Hematopoietic multipotent progenitor cell (in vitro differentiated cells): ENCODE measurements at places on chromosomes 11 and 22. TPM values are rescaled to one million over a fixed set of nuclear protein-coding genes. Genes with fewer than 3 reads are reported as not detected.

The PPP2R5B gene
- 5.9 TPM for total RNA-seq

- no peak for DNase-seq
Observed at GRCh38 chr11:126406368-126406767, 50.9 kb downstream of the ST3GAL4 start.

The ANKK1 gene
- total RNA-seq: under 0.01 TPM

The TRIM21 gene
- 30.7 TPM for total RNA-seq

GRCh38 chr11:17894929-17895658, 117.8 kb downstream of the SERGEF start:
- DNase-seq: no peak

The OR2AG1 gene
- total RNA-seq: under 0.01 TPM

DNA sequence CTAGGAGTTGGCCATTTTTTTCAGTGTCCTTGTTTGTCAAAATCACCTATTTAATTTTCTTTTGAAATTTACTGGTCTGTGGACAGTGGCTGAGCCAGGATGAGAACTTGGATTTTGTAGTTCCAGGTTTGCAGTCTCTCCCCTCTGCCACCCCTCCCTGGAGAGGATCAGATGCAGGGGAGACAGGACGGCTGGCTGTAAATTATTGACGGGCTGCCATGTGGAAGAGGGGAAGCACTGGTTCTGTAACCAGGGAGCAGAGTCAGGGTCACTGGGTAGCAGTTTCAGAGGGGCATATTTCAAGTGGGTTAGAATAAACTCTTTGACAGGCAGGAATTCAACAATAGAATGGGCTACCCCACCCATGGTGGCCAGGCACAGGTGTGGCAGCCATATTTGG, 20.6 kb upstream of the YWHAH start:
- no peak for DNase-seq

The MUC6 gene
- under 0.01 TPM for total RNA-seq

The PRR14L gene
- 18.3 TPM for total RNA-seq

The ARHGEF17 gene
- total RNA-seq: 65.4 TPM

- DNase-seq: no peak
Observed at GRCh38 chr22:23382428-23383218, 197.5 kb downstream of the IGLL1 start.

DNA sequence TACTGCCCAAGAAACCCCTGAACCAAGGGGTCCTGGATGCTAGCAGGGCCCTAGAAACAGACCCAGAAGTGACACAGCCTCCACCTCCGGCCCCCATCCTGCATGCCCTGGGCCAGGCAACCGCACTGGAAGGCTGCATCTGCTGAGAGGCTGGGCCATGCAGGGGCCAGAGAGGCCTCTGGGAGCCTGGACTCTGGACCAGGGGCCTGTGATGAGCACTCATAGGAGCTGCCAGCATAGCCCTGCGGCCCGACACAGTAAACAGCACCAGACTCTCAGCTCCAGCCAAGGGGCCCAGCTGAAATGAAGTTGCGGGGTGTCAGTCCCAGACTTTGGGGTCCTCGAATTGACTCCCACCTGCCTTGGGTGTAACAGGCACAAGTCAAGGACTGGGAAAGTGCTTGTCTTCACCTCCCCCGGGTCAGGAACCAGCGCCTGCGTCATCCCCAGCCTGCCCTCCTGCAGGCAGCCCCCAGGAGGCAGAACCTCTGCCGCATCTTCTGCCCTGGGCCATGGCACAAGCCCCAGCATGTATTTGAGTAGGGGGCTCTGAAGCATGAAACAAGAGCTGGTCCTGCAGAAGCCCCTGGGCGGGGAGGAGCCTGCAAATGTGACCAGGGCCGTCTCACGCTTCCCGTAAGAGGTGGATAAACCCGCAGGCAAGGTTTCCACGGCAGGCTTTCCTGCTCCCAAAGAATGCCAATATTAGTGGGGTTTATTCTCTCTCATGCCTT, 25.2 kb upstream of the CCND1 start:
- no peak for DNase-seq

The NAALAD2 gene
- total RNA-seq: 0.81 TPM

DNA sequence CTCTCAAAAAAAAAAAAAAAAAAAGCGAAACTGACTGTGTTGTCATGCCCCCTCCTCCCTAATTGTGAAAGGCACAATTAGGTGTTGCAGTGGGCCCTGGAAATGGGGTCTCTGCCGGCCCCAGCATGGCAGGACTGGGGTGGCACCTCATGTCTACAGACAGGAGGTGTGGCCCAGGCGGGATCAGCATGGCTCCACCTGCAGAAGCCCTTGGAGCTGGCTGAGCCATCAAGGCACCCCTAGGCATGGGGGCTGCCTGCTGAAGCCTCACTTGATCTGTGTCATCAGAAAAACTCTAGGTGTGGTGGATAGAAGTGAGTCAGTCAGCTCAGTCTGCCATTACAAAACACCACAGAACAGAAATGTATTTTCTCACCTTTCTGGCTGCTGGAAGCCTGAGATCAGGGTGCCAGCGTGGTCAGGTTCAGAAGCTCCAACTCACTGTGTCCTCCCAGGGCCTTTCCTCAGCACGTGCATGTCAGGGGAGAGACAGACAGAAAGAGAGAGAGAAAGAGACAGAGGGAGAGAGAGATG, 10.1 kb upstream of the B4GALNT4 start:
- no peak for DNase-seq

GRCh38 chr22:27526901-27527300, 274.7 kb downstream of the MN1 start:
- DNase-seq: no peak

DNA sequence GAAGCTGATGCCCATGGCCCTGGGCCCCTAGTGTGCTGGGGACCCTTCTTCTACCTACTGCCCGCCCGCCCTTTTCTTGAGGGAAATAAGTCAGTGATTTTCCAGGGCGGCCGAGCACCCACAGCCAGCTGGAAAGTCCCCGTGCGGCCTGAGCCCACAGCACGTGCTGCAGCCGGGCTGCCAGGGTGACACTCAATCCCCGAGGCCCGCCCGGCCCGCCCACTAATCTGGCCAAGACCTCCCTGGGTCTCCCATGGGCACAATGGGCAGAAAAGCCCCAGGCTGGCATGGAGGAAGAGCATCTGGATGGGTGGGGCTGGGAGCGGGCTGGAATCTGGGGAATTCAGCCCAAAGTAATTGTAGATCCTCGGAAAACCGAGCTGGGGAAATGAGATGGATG, 24.8 kb downstream of the WNT7B start:
- DNase-seq: no peak

- DNase-seq: peak; percentile 76
Observed at GRCh38 chr11:73625696-73626318, 20.6 kb upstream of the PLEKHB1 start.

The P2RY2 gene
- 2.2 TPM for total RNA-seq

DNA sequence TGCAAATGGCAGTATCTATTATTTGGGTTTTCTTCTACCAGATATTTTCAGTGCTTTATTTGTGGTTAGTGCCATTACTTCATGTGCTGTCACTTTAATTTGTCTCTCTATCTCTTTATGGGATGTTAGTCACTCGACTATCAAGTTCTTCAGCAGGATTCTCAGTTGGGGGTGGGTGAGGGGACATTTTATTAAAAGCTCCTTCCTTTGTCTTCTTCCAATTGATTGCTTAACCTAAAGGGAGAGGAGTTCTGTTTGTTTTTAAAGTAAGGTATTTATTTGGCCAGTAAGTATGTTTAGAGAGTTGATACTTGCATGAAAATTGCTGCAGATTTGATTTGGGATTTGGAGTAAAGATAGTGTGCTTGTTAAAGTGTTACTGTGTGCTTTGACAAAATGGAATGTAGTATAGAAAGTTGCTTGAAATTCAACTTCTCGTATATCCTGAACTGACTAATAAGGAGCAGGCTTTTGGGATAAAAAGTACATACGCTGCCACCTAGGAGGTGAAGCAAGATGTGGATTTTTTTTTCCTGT, 10.3 kb downstream of the YAP1 start:
- no peak for DNase-seq

GRCh38 chr11:123233280-123233974, 38.4 kb upstream of the CLMP start:
- DNase-seq: no peak

GRCh38 chr11:503179-503981, 3.7 kb downstream of the RNH1 start:
- DNase-seq: no peak

DNA sequence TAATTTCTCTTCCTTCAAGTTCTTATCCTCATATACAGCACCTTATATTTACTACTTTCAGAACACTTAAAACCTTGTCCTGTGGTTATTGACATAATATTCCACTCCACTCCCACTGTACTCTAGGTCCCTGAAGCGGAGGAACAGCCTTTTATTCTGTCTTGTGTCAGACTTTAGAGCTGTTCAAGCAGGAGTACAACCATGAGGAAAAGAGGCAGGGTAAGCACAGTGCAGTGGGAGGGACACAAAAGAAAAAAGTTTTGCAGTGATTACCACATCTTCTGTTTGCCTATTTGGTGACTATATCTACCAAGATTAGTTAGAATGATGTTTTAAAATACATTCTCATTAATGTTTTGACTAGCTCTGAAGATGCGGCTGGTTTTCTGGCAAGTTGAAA, 122.0 kb upstream of the CEP126 start:
- DNase-seq: no peak

The SUSD2 gene
- total RNA-seq: 0.81 TPM

GRCh38 chr11:9787981-9788521, 124.2 kb downstream of the SWAP70 start:
- peak; percentile 31 for DNase-seq

GRCh38 chr11:2860636-2861035, 24.9 kb downstream of the CDKN1C start:
- DNase-seq: no peak

GRCh38 chr11:125025968-125026367, 37.1 kb upstream of the SLC37A2 start:
- DNase-seq: no peak

The OR52E8 gene
- not detected for total RNA-seq

The FOLR1 gene
- total RNA-seq: not detected

The IL10RA gene
- 11.8 TPM for total RNA-seq

The OOSP2 gene
- not detected for total RNA-seq

The CNIH2 gene
- 2.7 TPM for total RNA-seq

- DNase-seq: no peak
Observed at GRCh38 chr11:64917663-64917995, 620 bp upstream of the ATG2A start.

- DNase-seq: no peak
Observed at GRCh38 chr22:32518381-32518780, 43.8 kb downstream of the FBXO7 start.

DNA sequence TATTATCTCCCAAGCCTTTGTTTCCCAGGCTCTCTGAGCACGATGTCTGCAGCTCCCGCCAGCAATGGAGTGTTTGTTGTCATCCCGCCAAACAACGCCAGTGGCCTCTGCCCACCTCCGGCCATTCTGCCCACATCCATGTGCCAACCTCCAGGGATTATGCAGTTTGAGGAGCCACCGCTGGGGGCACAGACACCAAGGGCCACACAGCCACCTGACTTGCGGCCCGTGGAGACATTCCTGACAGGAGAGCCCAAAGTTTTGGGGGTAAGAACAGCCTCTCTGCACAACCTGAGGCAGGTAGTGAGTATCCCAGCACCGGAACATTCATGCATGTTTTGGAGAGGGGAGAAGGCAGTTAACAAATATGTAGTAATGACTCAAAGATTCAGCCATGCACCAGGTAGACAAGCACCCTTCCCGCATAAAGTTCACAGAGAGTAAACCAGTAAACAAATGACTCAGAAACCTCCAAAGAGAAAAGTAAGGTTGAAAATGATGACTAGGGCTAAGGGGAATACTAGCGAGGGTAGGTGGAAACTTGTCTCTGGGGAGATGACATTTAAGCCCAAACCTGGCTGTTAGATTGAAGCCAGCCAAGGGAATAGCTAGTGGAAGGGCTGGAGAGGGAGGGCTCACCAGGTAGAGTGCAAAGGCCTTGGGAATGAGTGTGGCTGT, 7.2 kb downstream of the MS4A15 start:
- no peak for DNase-seq

DNA sequence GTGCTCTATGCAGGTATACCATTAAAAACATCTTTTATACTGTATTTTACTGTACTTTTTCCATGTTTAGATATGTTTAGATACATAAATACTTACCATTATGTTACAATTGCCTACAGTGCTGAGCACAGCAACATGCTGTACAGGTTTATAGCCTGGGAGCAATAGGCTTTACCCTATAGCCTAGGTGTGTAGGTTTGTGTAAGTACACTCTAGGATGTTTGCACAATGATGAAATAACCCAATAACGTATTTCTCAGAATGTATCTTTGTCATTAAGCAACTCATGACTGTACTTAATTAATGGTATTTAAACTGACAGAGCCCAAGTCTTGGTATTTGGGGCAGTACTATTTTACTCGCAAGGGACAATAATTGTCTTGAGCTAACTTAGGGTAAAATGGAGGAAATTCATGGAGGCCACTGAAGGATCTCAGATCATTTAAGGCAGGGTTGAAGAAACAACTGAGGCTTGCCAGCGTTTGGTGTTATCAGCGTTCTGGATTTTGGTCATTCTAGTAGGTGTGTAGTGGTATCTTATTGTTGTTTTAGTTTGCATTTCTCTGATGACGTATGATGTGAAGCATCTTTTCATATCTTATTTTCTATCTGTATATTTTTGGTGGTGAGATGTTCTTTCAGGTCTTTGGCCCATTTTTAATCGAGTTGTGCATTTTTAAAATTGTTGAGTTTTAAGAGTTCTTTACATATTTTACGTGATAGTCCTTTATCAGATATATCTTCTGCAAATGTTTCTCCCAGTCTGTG, 42.4 kb downstream of the ADAMTS15 start:
- no peak for DNase-seq

GRCh38 chr11:87849216-87849615, 326.0 kb downstream of the RAB38 start:
- DNase-seq: no peak

GRCh38 chr22:22085702-22086500, 103.3 kb upstream of the TOP3B start:
- DNase-seq: no peak

- no peak for DNase-seq
Observed at GRCh38 chr11:2431395-2431794, 12.9 kb downstream of the TRPM5 start.

The FOLR3 gene
- not detected for total RNA-seq

- DNase-seq: no peak
Observed at GRCh38 chr22:24413736-24414385, 13.5 kb upstream of the ADORA2A start.

The RIBC2 gene
- 0.54 TPM for total RNA-seq

GRCh38 chr22:40122792-40123191, 54.9 kb upstream of the TNRC6B start:
- no peak for DNase-seq

The SLC5A12 gene
- total RNA-seq: not detected

DNA sequence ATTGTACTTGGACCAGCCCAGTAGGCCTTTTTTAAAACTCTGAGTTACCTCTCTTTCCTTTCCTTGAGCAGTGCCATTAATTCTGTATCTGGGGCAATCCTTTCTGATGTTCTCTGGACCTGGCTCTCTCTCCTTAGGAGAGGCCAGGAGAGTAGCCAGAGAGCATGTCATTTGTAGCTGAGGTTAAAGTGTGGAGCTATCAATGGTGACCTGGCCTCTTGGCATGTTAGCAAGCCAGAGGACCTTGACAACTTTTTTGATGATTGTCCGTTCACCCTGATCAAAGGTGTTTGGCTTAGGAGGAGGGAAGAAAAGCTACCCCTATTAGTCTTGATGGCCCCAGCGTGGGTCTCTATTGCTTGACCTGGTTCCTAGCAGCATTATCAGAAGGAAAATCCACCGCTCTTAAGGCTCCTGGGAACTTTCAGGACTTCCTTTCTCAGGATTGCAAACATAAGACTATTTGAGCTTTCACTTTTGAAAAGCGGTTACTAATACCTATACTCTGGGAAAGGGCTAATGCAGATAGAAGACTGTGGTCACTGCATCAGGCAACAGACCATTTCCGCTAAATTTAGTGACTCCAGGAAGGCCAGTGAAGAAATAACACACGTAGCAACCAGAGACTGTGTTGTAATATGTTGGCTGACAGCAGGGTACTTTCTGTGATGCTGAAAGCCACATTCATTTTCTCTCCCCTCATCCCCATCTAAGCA, 18.2 kb downstream of the LIMK2 start:
- DNase-seq: peak; percentile 42
